ENCODE measurements at places on chromosomes 2 and 18.
A peak's percentile ranks its signal among the peaks of the same experiment; 100 is the strongest.

DNA sequence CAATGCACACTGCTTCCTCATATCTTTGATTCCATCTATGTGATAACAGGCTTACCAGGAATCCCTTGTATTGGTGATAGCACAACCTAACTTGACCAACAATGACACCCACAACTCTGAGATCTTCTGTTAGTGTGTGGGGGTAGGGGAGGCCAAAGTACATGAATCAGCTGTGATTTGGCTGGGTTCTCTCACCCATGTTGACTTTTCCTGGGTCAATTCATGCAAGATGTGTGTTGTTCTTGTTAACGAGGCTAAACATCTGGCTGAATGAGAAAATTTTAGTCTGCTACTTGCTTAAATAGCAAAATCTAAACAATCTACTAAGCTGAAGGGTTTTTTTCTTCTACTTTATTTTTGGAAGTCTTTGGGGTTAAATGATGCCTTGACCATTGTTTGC, 341.2 kb upstream of the SLC14A2 start:
- no peak for DNase-seq

GRCh38 chr2:134259571-134259970, 5.7 kb downstream of the MGAT5 start:
- no peak for DNase-seq

DNA sequence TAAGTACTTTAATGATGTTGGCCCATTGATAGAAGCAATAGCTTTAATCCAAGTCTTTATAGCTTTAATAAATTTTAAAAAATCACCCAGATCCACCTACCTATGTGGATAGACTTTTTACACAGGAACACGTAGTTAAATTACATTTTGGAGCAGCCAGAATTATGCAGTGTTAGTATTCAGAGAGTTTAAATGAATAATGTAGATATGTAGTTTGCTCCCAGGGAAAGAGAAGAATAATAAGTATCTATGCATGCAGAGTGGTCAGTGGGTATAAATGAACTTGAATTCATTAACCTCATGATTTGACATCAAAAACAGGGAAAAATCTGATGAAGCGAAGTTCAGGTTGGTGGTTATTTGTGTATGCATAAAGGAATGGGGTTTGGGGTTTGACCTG, 146.3 kb downstream of the CERS6 start:
- DNase-seq = no peak

DNA sequence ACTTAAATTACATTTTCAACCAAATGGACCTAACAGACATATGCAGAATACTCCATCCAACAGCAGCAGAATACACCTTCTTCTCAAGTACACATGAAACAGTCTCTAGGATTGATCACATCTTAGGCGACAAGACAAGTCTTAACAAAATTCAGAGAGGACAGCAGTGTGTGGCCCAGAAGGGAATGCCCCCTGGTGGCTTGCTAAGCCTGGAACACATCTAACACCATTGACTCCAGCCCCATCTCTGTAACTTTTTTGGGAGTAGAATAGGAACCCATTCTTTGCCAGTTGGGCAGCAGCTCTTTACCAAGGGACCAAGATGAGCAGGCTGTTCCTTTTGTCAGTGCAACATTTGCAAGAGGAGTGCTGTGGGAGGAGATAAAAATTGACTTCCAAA, 249.9 kb downstream of the PLCL1 start:
- peak; percentile 19 for DNase-seq

- DNase-seq = no peak
Measured at GRCh38 chr2:38748391-38748790, 2.8 kb downstream of the SRSF7 start.

DNA sequence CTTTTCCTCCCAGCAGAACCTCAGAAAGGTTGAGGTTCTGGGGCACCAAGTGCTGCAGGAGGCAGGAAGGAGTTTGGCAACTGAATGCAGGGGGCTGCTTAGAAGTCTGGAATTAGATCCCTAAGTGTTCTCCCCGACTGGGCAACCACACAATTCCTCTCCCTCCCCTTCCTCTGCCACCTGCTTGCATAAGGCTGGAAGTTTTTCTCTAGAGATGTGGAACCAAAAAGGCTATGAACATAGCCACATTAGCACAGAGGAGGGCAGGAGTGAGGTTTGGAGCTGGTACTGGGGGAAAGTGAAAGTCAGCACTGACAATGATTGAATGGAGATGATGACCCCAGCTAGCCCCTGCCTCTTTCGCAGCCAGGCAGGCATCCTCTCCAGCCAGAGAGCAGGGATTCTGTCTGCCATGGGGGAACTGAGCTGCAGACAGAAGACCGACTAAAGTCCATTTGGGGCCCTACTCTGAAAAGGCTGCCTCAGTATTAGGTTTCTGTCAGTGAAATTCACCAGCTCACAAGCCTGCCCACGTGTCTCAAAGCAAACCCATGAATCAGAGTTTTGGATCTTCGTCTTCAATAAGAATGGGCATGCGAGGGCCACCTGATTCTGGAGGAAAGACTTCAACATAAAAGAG, 87.9 kb upstream of the ITGA6 start:
- DNase-seq = peak; percentile 6

GRCh38 chr18:26088487-26088886, 1.9 kb downstream of the SS18 start:
- DNase-seq = no peak

DNA sequence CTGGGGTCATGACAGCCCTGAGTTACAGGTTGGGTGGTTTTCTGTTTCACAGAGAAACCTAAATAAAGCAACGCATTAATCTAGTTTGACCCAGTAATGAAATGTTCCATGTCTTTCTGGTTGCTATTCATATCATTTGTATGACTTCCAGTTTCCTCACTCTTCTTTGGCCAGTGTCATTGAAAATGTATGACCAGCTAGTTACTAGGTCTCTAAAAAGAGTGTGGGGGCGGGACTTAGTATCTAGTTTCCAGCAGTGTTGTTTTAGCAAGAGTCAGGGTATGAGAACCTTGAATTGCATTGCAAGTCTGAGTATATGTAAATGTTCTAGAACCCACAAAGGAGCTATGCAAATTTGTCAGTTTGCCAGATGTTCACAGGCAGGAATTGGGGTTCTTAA, 47.7 kb downstream of the SLC9A2 start:
- DNase-seq = no peak

DNA sequence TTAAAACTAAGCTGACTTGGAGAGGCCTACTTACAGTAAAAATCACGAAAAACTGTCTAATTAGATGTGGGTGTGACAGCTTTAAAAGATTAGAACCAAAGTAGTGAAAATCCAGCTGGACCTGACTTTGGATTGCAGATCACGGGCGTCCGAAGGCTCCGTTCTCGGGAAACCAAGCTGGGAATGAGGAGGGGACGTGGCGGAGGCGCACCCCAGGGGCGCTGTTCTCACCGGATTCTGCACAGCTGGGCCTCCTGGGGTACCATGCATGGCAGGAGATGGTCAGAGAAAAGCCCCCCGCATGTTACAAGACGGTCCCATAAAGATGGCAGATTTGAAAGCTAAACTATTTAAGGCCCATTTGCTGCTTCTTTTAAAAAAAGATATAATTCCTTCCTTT, 5.0 kb upstream of the OTOS start:
- no peak for DNase-seq

DNA sequence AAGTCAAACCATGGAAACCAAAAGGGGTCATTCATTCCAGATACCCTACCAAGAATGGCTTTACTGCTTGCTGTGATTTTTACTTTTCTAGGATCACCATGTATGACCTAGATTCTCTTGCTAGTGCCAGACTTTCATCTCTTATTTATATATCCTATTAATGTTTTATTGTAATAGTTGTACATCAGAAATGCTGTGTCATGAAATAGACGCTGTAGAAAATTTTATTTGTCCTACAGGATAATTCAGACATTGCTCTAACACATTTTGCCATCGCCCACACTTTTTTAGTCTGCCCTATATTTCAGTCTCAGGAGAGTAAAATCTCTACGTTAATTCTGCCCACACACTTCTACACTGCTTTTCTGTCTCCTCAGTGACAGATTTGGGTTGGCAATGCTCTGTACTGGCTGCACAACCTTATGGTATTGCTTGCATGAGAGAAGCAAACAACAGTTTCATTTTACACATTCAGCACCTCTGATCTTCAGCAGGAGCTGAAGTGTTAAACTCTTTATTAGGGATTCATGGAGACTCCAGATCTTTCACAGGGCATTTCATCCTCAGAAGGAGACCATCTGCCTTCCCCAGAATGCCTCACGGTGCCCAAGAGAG, 871.8 kb upstream of the CHAC2 start:
- no peak for DNase-seq

DNA sequence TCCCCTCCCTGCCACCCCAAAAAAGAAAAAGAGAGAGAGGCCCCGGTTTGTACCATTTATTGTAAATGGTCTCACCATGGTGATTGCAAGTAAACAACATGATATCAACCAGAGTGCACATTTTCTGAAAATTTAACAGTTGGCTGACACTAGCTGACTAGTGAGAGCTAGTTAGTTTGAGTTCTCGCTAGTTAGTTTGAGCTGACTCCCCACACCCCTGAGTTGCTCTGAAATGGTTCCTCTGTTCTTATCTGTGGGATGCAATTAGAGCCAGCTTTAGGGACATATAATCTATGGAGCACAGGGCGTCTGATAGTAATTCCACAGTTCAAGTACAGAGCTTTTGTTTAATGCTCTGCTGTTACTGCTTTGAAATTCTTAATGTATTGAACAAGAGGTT, 13.1 kb downstream of the CASP10 start:
- DNase-seq = no peak

DNA sequence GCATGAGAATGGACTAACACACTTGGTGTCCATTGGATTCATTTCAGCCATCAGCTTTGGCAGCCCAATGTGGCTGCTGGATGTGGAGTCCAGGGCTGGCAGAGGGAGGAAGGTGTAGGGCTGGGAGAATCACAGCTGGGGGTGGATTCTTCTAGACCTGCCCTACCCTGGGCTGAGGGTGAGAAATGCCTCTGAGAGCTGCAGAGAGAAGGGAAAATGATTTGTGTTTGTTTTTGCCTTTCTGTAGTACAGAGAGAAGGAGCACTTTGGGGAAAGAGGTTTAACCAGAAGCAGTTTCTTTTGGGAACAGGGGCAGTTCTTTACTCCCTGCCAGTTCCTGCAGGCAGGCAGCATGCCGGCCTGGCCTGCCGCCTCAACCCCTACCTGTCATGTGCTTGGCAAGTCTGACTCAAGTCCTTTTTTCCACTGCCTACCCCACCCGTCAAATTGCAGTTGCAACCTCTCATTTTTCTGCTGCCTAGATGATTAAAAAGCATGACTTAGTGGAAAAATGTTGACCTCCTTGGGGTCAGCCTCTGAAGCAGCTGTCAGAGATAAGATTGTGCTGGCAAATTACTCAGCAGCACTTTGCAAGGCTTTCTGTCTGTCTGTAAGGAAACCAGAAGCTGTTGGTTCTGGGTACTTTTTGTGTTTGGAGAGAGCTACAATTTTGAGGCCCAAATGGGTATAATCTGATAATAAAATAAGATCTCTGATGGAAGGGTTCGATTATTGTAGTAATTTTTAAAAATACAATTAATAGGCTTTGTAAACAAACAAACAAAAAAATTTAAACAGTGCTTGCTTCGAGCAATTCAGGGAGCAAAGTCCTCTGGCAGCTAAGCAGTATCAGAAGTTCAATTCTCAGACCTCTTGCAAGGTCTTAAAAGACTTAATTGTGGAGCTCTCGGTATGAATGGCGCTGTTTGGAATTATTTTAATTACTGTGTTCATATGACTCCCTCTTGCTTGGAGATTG, 21.7 kb downstream of the LBH start:
- DNase-seq = peak; percentile 80

DNA sequence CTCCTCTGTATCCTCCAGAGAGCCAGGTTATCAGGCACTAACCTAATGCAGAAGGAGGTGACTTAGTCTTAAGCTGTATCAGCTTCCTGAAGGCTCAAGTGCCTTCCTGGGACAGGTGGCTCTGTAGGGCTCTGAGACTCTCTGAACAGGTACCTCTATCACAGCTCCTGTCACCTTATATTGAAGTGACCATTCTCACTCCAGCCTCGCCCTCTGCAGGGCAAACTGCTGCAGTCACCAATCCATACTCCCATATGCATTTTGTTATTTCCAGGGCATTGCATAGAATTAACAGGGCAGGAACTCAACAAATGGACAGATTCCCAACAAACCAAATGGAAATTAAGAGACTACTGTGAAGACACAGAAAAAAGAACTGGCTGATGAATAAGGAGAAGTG, 203.0 kb upstream of the REV1 start:
- DNase-seq = no peak

DNA sequence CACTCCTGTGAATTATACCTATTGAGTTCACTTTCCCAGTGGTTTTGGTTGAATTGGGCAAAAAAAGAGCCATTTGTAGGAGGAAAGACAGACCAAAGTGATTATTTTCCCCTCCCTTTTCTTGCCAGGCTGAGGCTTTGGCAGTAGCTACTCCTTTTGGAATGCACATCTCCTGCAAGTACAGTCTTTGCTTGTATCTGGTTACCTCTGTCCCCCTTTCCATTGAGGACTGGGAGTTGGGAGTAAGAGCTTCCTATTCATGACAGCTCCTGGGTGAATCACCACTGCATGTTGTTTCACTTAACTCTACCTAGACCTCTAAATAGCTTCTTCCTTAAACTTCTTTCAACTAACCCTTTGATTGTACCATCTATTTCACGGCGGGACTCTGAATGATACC, 695.3 kb upstream of the ZNF804A start:
- no peak for DNase-seq

GRCh38 chr18:9684881-9685614, 23.1 kb upstream of the RAB31 start:
- DNase-seq = no peak

GRCh38 chr2:111904726-111905474, 6.5 kb downstream of the MERTK start:
- no peak for DNase-seq

DNA sequence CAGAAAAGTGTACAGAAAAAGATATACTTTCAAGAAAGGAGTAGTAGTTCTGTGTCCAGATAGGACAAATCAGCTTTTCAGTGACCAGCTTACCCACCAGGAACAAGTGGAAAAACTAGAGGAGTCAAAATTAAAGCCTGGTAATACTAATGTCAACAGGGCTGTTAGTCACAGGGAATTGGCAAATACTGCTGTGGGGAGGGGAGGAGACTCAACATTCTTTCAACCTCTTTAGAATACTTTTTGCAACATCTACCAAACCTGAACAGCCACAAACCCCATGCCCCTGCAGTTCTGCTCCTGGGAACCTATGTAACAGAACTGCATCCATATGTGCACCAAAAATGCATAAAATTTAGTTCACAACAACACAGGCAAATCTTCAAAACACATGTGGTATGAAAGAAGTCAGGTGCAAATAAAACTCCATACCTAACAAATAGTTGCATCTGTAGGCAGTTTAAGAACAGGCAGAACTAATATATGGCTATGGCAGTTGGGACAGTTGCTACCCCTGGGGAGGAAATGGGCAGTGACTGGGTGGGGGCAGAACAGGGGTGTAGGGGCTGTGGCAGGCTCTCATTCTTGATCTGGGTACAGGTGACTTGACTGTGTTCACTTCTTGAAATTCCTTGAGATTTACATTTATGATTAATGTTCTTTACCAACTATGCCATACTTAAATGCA, 9.7 kb downstream of the CMPK2 start:
- DNase-seq = no peak

- DNase-seq = no peak
Measured at GRCh38 chr2:22329211-22330154, 1055.5 kb upstream of the KLHL29 start.

- no peak for DNase-seq
Measured at GRCh38 chr18:6752202-6752860, 22.8 kb downstream of the ARHGAP28 start.

GRCh38 chr2:118300832-118301231, 212.6 kb downstream of the INSIG2 start:
- DNase-seq = no peak

- DNase-seq = no peak
Measured at GRCh38 chr2:178912416-178913048, 105.3 kb upstream of the TTN start.
